ENCODE measurements at places on chromosomes 5 and 9. TPM values are rescaled to one million over a fixed set of nuclear protein-coding genes. Genes with fewer than 3 reads are reported as not detected.

GRCh38 chr5:109694451-109694891 is 4.7 kb downstream of the MAN2A1 start:
- DNase-seq: no peak

DNA sequence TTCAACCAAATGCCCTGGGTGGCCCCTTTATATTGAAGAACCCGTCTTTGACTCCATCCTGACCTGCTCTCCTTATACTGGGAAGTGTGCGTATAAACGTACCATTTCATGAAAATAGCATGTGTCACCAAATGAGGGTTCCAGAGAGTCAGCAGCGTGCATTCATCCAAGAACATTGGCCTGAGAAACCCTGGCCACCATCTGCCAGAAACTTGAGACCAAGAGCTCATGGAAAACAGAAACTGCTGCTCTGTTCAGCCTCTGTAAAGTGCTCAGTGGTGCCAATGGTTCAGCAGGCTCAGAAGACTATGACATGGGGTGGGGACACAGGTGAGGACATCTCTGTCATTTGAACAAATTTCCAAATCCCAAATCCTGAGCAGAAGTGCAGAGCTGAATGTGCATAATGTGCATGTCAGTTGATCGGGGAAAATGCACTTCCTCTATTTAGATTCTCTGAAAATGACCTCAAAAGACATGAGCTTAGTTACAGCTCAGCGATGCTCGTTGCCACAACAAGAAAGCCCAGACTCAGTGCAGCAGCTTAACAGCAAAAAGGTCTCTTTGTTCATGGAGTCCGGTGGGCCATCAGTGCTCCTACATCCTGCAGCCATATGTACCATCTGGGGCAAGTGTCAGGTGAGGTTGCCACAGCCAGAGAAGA is 176.1 kb downstream of the ATPSCKMT start:
- DNase-seq: no peak

DNA sequence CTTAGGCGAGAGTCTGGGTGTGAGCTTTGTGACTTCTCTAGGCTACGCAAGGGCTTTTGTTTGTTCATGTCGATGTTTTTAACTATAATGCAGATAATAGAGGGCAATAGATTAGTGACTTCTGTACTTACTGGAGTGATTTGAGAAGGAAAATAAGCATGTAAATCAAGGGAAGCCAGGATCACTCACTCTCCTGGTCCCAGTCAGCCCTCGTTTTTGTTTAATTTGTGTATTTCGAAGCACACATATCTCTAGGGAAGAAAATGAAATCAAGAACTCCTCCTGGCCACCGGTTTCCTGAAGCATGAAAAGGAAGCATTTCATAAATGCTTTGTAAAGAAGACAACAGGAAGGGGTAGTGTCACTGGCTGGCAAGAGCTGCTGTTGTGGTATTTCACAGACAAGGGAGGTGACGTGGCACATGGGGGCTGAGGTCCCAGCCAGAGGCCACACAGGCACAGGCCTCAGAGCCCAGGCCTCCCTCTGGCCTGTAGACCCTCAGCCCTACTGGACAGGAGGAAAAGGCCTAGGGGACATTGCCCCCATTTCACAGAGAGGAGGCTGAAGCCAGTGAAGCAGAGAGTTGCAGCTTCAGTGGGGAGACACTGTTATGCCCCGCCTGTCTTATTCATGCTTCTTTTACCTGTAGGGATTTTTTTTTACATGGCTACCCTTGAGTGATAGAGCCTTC is 34.1 kb downstream of the IRF1 start:
- peak; percentile 70 for DNase-seq

DNA sequence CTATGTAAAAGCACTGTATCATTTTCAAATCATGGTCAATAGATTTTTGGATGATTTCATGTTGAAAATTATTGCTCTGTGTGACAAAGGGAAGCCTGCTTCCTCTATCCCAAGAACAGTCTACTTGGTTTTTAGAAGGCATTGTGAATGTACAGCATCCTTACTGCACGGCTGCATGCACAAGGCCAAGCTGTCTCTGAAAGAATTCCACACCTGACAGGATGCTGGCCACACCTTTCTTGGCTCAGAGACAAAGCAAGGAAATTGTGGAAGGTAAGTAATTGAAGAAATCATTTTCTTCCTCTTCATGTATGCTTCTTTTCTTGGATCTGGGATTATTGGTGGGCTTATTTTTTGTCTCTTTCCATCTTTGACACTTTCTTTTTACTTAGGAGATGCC is 53.7 kb upstream of the VCAN start:
- no peak for DNase-seq

The FOXD4L5 gene
- total RNA-seq: not detected

DNA sequence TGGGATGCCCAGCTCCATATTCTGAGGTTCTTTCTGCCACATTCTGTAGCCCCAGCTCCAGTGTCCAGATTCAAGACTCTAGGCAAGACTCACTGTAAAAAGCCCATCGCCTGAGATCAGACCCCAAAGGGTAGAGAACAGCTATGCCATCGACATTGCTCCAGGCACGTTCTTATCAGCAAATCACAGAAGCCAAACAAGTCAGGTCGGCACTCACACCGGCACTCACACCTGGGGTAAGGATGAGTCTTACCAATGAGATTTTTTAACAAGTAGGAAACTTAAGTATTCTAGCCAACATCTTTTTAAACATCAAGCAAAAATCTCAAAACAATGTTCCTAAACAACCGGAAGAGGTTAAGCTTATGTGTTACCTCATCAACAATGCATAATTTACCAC is 2.4 kb downstream of the CDKN2AIPNL start:
- DNase-seq: no peak

- no peak for DNase-seq
These were observed at the start of gene SCGB3A2 for GRCh38 chr5:147878066-147878759. SCGB3A2 (plus strand) TSS chr5:147878711; CDS start chr5:147878804, 93 bp downstream.

The CCDC183 gene
- total RNA-seq: 2.3 TPM

DNA sequence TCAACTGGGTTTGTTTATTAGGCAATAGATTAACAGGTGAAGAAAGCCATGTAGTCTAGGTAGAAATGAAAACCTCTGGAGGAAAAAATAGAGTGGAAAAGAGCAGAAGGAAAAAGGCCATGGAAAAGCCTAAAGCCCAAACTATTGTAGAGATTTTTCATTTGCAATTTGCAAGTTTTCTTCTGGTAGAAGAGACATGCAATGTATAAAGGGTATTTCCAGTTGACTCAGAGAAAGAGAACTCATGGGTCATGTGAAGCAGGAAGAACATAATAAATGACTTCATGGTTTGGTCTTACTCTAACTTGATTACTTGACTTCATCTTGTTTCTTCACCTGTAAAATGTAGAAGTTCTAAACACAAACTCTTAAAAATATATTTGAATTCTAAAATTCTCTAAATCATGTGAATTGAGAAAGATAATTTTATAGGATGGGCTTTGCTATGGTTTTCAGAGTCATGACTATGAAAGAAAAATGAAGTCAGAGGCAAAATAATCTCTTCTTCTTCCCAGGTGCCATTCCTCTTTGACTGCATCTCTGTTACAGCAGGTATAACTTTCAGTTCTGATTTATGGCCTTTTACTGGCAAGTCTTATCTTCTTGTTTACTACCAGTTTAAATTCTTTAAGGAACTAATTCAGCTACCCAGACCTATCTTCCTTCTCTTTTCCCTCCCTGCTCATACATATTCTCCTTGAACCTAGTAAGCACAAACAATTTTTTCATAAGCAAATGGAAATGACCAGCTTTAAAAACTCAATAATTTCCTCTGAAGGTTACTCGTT is 47.7 kb upstream of the TMC1 start:
- DNase-seq: no peak

DNA sequence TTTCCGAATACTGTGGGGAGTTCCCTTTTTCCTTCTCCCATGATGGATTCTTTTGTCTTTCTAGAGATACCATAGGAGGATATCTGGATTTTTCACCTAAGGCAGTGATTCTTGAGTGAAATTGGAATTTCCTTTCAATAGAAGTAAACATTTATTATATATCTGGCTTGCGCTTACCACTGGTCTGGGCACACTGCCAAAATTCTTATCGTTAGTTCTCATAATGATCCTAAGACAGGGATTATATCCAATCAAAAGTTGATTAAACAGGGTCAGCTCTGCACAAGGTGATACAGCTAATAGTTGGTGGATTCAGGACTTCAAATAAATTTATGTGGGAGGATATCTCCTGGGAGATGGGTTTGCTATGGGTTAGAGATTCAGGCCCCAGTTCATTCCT is 9.6 kb downstream of the TLE4 start:
- DNase-seq: peak; percentile 34

DNA sequence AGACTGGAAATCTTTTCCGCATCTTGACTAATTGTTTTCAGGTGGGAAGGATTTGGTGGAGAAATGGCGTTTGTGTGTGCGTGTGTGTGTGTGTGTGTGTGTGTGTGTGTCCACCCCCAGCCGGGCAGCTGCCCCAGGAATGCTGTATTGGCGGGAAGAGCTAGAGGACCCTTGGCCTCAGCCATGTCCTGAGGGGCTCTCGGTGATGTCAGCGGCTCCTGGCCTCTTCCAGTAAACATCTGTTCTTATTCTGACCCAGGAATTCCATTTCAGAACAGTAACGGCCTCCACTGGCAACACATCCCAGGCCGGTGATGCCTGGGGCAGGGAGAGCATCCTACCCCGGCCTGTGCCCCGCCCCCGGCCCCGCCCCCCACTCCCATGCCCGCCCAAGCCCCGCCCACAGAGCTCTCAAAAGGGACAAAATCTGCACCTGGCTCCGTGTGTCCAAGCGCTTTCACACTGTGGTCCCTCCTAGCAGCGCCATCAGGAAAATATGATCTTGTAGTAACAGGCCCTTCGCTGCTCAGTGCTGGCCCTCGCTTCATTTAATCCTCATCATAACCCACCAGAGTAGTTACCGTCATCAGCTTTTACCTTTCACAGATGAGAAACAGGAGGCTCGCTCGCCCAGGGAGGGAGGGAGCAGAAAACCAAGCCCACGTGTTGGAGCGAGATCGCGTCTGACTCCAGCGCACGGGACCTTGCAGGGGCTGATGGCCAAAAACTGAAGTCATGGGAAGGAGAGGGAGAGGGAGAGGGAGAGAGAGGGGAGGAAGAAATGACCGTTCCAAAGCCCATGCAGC is 18.9 kb downstream of the ADAMTS2 start:
- DNase-seq: peak; percentile 35

- no peak for DNase-seq
These were observed 29.4 kb upstream of the GDNF start for GRCh38 chr5:37869216-37869615.

- no peak for DNase-seq
These were observed 57.8 kb upstream of the PHYKPL start for GRCh38 chr5:178290376-178290775.

- DNase-seq: no peak
These were observed 78.6 kb upstream of the FBXL7 start for GRCh38 chr5:15421381-15421780.

DNA sequence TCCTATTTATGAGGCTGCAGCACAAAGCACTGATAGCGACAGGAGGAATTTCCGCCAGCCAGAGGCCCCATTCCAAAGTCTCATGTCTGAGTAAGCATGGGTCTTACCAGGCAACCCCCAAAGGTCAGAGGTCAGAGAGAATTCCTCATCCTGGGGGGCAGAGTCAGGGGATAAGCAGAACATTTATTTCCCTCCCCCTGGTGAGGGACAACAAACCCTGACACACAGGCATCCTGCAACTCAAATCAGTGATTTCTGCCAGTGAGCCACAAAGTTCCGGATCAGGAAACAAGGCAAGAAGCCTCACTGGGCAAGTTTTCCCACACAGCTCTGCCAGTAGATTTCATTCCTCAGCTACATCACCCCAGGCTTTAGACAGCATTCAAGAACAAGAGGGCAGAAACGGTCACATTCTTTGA is 37.0 kb downstream of the ADAMTS12 start:
- no peak for DNase-seq

- no peak for DNase-seq
These were observed 97.4 kb downstream of the HOMER1 start for GRCh38 chr5:79416499-79416898.

DNA sequence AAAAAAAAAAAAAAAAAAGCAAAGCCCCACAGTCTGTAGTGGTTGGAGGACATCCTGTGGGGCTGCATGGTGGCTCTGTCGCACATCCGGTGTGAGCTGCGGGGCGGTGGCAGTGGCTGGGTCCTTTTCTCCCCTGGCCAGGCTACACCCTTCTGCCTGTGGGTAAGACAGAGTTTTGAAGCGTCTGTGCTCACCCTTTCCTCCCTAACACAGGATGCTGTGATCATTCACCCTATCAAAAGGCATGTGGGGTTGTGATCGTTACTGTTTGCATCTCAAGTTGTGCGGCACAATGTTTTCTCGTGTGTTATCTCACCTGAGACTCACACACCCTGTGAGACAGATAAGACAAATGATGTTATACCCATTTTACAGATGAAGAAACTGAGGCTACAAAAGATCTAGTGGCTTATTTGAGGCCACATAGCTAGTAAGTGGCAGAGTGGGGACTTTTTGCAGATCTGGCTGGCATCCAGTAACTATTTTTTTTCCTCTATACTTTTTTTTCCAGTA is 17.5 kb downstream of the IRF1 start:
- peak; percentile 49 for DNase-seq

The APBA1 gene
- total RNA-seq: 10.7 TPM

GRCh38 chr9:83068414-83068813 is 5.5 kb upstream of the RASEF start:
- DNase-seq: peak; percentile 61

DNA sequence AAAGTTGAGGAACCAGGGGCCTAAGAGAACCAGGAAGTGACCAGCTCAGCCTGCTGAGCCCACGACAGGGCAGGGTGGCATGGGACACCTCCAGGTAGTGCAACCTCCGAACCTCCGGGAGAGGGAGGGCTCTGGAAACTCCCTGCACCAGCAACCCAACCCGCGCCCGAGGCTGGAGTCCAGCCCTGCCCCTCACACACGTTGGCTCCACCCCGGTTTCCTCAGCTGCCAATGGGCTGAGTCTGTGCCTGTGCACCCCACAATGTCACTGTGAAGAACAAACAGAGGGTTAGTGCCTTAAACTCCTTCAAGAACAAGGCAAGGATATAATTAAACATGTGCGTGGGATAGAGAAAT is 17.0 kb upstream of the UNC5A start:
- DNase-seq: no peak

DNA sequence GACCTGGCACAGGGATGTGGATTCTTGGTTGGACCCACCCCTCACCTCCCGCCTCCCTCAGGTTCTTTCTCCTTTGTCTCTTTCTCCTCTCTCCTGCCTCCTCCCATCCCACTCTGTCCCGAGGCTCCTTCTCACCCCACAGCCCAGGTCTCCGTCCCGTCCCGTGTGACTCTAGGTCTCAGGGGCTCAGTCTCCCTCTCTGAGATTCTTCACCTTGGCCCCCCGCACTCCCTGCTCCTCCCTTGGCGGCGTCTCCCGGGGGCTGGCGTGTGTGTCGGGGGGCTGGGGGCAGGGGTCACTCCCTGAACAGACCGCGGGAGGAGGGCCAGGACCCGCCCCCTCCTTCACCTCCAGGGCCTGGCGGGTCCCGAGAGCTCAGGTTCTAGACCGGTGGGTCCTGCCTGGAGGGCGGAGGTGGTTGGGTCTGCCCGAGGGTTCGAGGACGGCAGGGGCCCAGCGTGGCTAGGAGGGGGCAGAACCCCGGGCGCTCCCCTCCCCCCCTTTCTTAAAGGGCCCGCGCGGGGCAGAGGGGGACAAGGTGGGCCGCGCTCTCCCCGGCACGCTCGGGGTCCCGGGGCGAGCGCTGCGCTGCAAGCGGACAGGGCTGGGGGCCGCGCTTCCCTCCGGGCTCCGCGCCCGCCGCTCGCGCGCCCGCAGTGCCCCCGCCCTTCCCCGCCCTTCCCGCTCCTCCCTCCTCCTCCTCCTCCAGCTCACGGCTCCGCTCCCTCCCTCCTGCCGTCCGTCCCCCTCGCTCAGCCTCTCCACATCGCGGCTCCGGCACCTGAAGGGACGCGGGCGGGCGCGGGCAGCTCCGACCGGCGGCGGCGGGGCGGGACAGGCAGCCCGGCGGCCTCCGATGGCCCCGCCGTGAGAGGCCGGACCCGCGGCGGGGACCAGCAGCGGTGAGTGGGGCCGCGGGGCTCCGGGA is at the start of gene PSD2:
PSD2 (plus strand) TSS at position 735 of the 928 bp plus-strand sequence. CDS start 13,633 bp downstream, outside the sequence.
- DNase-seq: no peak

- no peak for DNase-seq
These were observed 68.1 kb upstream of the GRAMD2B start for GRCh38 chr5:126354858-126355731.

Data from mucosa of gallbladder (tissue), 1 donor.